ENCODE measurements at places on chromosomes 3 and 15.

DNA sequence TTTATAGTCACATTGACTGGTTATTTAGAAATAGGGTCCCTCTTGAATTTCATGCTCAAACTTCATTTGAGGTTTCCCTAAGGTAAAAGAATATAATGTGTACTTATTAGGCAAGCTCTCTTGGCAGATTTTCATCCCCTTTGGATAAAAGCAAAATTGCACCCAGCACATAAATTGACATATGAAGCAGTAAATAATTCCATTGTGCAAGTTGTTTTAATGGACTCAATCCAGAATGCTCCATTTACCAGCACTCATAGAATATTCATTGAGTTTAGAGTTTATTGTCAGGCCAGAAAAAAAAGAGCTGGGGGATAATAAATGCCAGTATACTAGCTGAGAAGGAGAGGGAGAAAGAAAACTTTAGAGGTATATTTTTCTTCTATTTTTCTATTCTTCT, 136.8 kb downstream of the TPRG1 start:
- no peak for DNase-seq

DNA sequence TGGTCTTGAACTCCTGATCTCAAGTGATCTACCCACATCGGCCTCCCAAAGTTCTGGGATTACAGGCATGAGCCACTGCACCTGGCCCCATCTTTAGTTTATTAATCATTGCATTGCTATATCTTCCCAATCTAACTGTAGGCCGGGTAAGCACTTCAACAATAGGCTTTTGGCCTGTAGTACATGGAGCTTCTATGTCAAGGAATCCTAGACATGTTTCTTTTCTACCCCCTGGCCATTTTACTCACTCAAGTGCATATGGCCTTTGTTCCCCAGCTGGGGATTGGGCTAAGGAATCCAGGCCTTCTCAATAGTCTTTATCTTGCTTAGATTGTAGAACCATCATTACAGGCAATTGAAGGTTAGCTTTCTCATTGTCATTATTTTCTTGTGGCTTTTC, 122.3 kb upstream of the MBNL1 start:
- no peak for DNase-seq

- no peak for DNase-seq
Observed at GRCh38 chr3:46655271-46655670, 38.2 kb downstream of the ALS2CL start.

DNA sequence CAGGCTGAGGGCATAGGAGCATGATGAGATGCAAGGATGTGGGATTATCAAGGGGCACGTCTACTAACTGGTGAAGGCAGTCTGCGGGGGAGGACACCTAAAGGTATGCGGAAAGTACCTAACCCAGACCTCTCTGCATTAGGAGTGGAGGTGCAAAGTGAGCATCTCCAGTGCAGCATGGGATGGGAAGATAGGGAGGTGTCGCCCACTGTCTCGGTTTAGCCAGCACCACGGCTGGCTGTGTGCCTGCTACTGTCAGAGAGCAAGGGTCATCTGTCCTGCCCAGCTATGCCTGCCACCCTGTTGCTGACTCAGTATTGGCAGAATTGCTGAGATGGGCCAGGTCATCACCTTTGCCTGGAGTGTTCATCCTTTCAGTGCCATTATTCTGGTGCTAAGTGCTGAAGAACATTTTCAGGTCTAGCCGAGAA, 40.1 kb downstream of the OXNAD1 start:
- no peak for DNase-seq

- DNase-seq = no peak
Observed at GRCh38 chr3:184683234-184683633, 28.6 kb downstream of the MAGEF1 start.

- DNase-seq = no peak
Observed at GRCh38 chr3:131329774-131330173, 51.8 kb upstream of the NUDT16 start.

All from NCI-H2107 (cell line).